ENCODE measurements at places on chromosomes 3 and 15. TPM values are rescaled to one million over a fixed set of nuclear protein-coding genes. Genes with fewer than 3 reads are reported as not detected.

Gene NDN
- total RNA-seq = 97.0 TPM

Gene RETNLB
- not detected for total RNA-seq

Gene MORC1
- total RNA-seq = under 0.01 TPM

Gene KBTBD8
- 19.2 TPM for total RNA-seq

Gene ZNF385D
- 17.5 TPM for total RNA-seq

Gene SLC28A2
- not detected for total RNA-seq

Gene STAG1
- 92.5 TPM for total RNA-seq

Gene FOXB1
- total RNA-seq = not detected

Gene TLR9
- not detected for total RNA-seq

Gene AP3B2
- 55.8 TPM for total RNA-seq

Gene EFCAB12
- total RNA-seq = 0.41 TPM

Gene PP2D1
- not detected for total RNA-seq

Gene DLL4
- total RNA-seq = 4.1 TPM

Gene ISLR
- 12.6 TPM for total RNA-seq

Gene TF
- 4.1 TPM for total RNA-seq

Gene TGFBR2
- 4.5 TPM for total RNA-seq

Gene LRRC31
- under 0.01 TPM for total RNA-seq

Gene IQCF5
- total RNA-seq = not detected

Gene LMAN1L
- not detected for total RNA-seq

Gene MYLK
- 6.1 TPM for total RNA-seq

Gene KIF9
- total RNA-seq = 4.5 TPM

Gene CCDC9B
- total RNA-seq = 0.41 TPM

Gene KBTBD12
- total RNA-seq = 0.82 TPM

Gene CILP
- total RNA-seq = 0.41 TPM

Gene CCR4
- total RNA-seq = under 0.01 TPM

Gene ZIC1
- total RNA-seq = 20.0 TPM

Gene IL16
- total RNA-seq = 0.82 TPM

Gene CMTM8
- total RNA-seq = 0.41 TPM

Measured in frontal cortex (tissue), 4 donors.